ENCODE measurements at places on chromosomes 7 and 10.
A peak's percentile ranks its signal among the peaks of the same experiment; 100 is the strongest.

- peak; percentile 11 for DNase-seq
These were observed 16.3 kb downstream of the CUBN start for GRCh38 chr10:17113346-17113745.

DNA sequence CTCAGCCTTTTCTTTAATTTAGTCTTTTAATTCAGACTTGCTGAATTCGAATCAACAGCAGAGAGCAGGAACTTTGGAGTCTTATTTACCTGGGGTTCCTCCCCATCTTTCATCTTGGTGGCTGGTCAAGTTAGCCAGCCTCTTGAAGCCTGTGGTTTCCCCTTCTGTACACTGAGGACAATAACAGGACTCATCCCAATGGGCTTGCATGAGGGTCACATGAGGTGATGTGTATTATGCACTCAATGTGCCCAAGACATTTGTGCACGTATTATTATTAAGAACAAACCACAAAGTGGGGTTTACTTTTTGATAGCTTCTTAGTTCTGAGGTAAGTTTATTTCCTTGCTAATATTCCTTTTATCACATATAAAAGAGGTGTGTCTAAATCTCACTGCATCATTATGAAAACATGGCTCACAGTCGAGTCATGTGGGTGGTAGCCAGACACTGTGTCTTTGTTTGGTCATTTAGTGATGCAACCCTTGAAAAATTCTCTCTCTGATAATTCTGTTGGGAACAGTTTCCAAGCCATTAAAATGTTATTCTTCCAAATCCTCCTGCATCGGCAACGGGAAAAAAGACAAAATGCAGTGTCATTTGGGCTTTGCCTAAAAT, 86.5 kb upstream of the GRB10 start:
- DNase-seq: no peak

- DNase-seq: peak; percentile 12
These were observed 96.0 kb downstream of the MTERF1 start for GRCh38 chr7:91784469-91784868.

DNA sequence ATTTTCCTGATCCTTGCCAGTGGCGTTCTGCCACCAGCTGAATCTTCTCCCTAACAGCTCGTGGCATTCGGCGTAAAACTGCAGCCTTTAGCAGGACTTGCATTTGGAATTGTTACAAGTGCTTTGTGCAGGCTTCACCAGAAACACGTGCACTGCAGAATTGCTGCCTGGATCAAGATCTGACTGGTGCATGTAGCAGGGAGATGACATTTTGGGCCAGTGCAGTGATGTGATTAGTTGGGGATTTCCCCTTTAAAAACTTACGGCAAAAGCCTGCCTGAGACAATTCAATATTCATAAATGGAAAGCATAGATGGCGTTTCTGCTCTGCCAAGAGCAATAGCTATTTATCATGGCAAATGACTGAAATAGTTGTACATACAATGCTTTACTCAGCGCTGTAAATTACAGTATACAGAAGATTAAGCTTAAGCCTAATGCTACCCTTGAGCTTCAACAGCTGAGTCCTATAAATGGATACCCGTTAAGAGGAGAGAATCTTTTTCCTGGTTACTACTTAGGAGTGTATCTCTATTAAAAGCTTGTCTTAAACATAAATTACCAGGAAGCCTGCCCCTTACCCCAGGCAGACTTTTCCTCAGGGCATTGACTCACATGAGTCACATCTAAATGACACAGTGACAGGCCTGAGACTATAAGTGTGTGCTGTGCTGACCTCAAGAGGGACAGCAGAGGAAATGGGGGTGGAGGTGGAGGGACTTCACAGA, 106.3 kb downstream of the ATXN7L1 start:
- peak; percentile 27 for DNase-seq

- no peak for DNase-seq
These were observed 19.5 kb downstream of the LMOD2 start for GRCh38 chr7:123675181-123675473.

GRCh38 chr10:105699504-105699903, 1058.4 kb downstream of the SORCS3 start:
- no peak for DNase-seq

GRCh38 chr7:84999450-84999849, 187.4 kb downstream of the SEMA3D start:
- DNase-seq: no peak

DNA sequence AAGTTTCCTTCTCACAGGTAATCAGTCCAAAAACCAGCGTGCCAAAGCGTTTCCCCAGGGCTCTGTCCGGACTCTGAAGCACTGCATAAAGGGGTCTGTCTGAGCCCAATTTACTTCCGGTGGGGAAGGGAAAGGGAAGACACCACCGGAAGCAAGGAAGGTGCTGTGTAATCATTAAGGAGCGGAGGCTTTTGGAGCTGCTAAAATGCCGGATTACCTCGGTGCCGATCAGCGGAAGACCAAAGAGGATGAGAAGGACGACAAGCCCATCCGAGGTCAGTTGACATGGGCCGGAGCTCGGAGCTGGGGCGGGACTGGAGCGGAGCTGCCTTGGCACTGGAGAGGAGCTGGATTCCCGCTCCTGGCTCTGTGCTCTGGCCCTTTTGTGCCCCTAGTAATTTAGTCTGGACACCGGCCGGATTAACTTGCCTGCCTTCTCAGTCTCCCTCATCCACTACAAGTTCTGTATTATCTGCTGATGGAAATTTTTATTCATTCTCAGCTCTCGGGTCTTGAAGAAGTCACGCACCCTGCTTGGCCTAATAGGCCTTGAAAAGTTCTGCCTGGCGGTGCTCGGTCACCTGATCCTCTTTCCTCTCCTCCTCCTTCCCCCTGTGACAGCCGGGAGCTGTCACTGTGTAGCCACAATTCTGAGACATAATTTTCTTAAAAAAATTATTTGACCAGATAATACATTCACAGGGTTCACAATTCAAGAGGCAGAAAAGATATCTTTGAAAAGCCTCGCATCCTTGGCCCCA, at the start of gene PSMC2:
Gene PSMC2, plus strand, starts transcription at position 137 of the 761 bp plus-strand sequence. Its CDS starts 69 bp downstream, at position 206.
- DNase-seq: peak; percentile 76

DNA sequence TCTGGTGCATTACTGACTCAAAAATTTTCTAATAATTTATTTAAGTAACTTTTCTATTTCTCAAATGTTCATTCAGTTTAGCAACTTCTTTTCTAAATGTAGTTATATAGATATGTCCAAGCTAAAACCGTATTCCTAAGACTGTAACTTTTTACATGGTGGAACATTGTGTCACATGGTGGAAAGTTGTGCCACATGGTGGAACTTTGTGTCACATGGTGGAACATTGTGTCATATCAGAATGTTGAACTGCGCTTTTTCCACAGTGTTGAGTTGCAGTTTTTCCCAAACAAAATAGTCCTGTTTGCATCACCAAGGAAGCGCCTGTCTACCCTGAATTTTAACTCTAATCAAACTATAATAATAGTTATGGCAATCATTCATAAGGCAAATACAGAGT, 109.3 kb downstream of the ANKRD30A start:
- DNase-seq: no peak

DNA sequence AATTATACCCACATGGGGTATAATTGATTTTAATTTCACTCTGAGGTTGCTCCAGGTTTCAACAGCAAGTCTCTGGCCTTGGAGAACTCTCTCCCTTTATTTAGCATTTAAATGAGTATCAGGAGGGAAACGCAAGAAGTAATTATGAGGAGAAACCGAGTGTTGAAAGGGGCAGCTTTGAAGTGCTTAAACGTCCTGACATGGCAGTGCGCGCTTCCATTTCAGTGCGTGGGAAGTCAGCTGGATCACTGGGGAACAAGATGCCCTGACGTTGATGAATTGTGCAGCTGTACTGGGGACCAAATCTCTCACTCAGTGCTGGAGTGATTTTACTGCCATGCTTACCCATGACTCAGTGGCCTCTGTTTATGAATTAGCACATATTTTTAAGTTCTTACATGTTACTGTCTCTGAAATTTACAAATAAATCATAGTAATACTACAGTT, 106.0 kb upstream of the PRR15 start:
- DNase-seq: no peak

- DNase-seq: no peak
These were observed 160.5 kb downstream of the TNS3 start for GRCh38 chr7:47421456-47421855.

- peak; percentile 90 for DNase-seq
These were observed 81.7 kb downstream of the DLG5 start for GRCh38 chr10:77844713-77845445.

DNA sequence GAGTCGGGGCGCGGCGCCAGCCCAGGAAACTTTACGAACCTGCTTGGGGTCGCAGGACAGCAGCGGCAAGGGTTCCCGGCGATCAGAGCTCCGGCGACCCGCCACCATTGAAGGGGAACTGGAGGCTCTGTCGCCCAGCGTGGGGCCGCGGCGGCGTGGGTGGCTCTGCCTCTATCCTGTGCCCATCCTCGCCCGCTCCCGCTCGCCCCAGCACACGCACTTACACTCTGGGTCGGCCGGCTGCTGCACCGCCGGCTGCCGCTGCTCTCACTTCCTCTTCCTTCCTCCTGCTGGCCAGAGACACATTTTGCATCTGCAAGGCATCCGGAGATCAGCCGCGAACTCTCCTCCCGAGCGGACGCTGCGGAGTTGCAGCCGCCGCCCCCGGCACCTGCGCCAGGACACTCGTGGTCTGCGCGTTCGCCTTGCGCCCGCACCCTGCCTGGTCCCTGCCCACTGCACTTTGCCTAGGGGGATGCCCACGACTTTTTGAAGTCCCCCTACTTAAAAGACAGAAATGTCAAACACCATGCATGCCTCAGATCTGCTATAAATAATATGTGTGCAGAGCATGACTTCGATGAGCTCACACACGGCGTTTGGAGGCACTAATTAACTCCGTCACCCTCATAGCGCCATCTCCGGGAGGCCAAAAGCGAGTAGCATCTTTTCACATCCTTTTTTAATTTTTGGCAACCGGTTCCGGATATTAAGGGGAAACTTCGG, at the start of gene ELMO1:
Gene ELMO1, minus strand, starts transcription at position 229 of the 726 bp plus-strand sequence. CDS start 106,174 bp downstream, outside the sequence.
- peak; percentile 10 for DNase-seq

GRCh38 chr10:130020651-130021382, 56.7 kb upstream of the EBF3 start:
- no peak for DNase-seq

DNA sequence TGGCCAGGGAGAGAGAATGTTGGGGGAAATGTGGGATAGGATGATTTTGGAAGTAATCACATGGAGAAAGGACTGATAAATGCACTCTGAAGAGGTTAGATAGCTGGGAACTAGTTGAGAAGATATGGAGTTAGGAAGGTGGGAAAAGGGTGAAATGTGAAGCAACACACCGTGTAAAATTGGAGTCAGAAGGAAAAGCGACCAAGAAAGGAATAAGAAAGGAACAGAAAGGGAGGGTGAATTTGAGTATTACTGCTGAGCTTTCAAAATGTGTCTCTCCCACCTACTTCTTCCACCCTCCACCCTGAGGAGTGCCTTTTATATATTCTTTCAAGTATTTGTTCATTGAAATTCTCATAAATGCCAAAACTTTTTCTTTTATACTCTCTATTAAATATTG, 171.8 kb downstream of the BMPER start:
- no peak for DNase-seq

DNA sequence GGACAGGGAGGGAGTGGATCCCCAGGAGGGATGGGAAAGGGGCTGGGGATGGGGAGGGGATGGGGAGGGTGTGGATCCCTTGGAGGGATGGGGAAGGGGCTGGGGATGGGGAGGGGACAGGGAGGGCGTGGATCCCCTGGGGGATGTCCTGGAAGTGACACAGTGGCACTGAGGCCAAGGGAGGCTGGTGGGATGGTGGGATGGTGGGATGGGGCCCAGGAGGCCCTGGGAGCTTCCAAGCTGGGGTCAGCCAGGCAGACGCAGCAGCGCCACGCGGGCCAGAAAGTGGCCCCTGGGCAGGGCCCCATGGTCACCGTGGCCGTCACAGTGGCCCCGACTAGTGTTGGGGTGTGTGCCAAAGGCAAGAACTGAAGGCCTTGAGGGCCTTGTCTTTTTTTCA, 67.8 kb downstream of the INPP5A start:
- DNase-seq: no peak

GRCh38 chr10:74039561-74040145, 41.7 kb downstream of the VCL start:
- DNase-seq: no peak

- DNase-seq: no peak
These were observed 20.5 kb upstream of the PPP1R3C start for GRCh38 chr10:91653219-91653870.

GRCh38 chr10:100715101-100715444, 30.3 kb upstream of the PAX2 start:
- DNase-seq: no peak

GRCh38 chr7:158469396-158470051, 118.1 kb downstream of the PTPRN2 start:
- no peak for DNase-seq

- no peak for DNase-seq
These were observed 6.4 kb upstream of the CFAP69 start for GRCh38 chr7:90238583-90238982.

DNA sequence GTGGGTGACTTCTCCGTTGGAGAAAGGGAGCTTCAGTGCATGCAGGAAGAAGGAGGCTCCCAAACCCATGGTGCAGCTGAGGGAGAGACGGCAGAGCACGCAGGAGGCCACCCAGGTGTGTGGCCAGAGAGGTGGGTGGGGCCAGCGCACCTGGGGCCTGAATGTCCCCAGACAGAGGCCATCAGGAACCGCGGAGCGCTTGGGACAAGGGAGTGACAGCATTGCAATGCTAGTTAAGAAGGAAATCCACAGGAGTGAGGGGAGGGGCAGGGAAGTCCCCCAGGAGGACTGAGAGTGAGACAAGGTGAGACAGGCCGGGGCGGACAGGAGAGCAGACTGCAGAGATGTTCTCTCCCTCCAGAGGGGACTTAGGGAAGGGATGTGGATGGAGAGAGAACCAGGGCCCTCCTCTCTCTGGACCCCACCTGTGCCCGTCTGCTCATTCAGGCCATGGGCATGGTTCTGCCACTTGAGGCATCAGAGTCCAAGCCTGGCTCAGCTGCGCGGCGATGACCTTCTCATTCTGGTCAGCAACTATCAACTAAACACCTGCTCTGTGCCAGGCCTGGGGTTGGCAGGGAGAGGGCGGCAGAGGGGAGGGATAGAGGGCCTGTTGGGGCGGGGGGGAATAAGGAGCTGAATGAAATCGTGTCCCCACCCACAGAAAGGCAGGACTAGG, 69.4 kb upstream of the COL13A1 start:
- DNase-seq: no peak

GRCh38 chr10:96987842-96988175, 155.7 kb downstream of the LCOR start:
- no peak for DNase-seq

DNA sequence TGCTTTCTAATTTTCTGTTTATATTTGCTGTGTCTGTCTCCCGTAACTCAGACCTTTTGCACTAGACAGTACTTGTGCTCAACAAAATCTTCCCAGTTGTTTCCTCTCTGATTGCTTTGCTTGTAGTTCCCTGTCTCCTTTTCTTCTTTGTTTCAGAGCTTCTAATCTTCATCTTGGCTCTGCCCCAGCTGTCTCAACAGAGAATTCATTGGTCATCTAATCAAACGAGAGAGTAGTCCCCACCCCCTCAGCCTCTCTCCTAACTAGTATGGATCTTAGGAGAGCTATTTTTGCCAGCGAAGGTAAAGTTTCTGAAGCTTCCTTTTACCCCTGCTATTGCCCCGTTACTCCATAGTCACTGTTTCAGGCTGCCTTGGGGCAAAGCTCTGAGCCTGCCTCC, 32.8 kb downstream of the SLC26A4 start:
- DNase-seq: no peak

- DNase-seq: no peak
These were observed 126.4 kb downstream of the CFAP58 start for GRCh38 chr10:104479906-104480593.

- no peak for DNase-seq
These were observed 87.9 kb downstream of the TPK1 start for GRCh38 chr7:144747936-144748335.

All from HTR-8/SVneo (cell line).